Activated CD4-positive, CD25-positive, alpha-beta regulatory T cell (primary cell): ENCODE measurements at places on chromosomes 3 and 15.

DNA sequence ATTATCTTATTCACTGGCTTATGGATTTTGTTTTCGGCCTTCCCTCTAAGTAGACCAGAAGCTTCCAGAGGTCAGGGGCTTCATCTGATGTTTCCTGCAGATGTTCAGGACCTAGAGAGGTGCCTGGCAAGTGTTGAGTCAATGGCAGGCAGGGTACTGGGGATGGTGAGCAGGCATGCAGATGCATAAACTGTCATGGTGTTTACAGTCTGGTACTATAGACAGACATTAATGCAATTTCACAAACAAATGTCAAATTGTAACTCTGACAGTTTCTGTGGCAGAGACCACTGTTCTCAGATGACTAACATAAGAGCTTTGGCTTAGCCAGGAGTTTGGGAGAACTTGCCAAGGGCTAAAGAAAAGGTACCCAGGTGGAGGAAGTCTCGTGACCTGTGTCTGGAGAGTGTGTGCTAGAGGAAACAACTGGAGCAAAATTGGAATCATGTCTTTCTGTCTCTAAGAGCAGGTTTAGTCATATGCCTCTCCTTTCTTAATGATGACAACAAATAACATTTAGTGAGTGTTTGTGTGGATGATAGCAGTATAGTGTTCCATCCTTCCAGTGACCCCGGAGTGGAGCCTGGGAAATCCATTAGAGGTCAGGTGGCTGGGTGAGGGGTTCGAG is 53.7 kb upstream of the TRAK1 start:
- DNase-seq: no peak

DNA sequence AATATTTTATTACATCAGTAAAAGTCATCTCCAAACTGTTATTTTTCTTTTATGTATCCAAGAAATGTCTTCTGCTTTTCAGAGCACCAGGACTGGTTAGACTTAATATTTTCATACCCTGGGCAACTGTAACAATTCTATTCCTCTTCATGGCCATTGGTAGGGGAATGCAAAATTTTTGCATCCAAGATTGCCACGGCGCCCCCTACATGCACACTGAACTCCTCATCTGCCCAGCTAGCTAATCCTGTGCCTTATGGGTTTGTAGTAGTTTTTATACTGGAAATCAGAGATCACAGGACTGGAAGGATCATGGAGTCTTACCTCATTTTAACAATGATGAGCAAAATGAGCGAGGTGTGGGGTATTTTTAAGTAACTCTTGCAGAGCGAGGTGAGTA is 74.2 kb downstream of the CRTC3 start:
- DNase-seq: no peak

- DNase-seq: no peak
Observed at GRCh38 chr3:28544236-28544635, 195.6 kb upstream of the AZI2 start.

- DNase-seq: no peak
Observed at GRCh38 chr3:150607267-150608065, 4.3 kb downstream of the SELENOT start.

- DNase-seq: no peak
Observed at GRCh38 chr15:60840306-60840702, 361.4 kb upstream of the ICE2 start.

GRCh38 chr3:33218446-33219174 is at the start of gene SUSD5:
TSS of gene SUSD5 (minus strand) at chr3:33218810. CDS start at chr3:33218797, 13 bp downstream.
- no peak for DNase-seq

DNA sequence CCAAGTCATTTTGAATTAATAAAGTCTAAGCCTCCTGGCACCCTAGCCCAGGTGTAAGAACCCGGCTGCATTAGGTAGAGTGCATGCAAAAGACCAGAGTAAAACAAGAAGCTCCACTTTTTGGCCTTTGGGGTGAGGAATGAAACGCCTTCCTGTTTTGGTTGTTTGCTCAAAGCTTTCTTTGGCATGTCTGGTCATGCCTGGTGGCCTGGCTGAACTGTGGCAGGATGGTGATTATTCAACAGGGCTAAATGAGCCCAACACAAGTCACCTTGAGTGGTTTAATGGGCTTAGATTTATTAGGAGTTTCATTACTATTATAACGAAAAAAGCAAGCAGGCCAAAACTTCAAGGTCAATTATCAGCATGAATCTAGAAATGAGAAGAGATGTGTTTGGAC is 40.9 kb upstream of the LDHAL6B start:
- no peak for DNase-seq

GRCh38 chr3:126539558-126540250 is 15.7 kb downstream of the CHST13 start:
- DNase-seq: no peak

- no peak for DNase-seq
Observed at GRCh38 chr3:19945534-19945933, 1.4 kb upstream of the RAB5A start.

GRCh38 chr3:177463863-177464262 is 266.6 kb upstream of the TBL1XR1 start:
- DNase-seq: no peak

DNA sequence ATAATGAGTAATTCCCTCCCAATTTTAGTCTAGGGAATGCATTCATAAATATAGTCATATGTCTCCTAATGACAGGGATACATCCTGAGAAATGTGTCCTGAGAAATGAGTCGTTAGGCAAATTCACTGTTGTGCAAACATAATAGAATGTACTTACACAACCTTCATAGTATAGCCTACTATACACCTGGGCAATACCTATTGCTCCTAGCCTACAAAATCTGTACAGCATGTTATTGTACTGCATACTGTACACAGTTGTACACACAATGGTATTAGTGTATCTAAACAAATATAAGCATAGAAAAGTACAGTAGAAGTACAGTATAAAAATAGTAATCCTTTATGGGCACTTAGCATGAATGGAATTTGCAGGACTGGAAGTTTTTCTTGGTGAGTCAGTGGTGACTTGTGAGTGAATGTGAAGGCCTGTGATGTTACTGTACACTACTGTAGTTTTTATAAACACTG is 6.6 kb downstream of the DTWD1 start:
- no peak for DNase-seq

- no peak for DNase-seq
Observed at GRCh38 chr3:16658004-16658924, 53.0 kb upstream of the DAZL start.

DNA sequence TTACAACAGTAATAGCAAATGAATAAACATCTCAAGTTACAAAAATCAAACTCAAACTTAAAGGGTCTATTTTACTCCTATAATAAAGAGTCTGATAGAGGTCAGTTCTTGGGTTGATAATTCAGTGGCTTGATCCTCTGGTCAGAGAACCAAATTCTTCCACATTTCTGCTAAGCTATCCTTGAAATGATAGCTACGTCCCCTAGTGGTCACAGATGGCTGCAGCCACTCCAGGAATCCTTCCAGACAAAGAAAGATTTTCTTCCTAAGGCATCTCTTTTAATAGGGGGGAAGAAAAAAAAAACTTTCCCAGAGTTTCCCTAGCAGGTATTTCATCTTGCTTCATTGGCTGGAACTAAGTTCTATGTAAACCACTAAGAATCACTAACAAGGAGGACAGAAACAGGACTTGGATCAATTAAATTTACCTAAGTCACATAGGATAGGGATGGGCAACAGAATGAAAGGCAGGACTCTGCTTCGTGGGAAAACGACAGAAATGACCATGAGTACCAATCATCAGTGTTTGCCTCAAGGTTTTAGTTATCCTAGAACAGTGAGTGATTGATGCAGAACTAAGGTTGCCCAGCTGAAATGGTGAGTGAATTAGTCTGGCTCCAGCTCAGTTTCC is 160.7 kb downstream of the STAC start:
- no peak for DNase-seq

- DNase-seq: no peak
Observed at GRCh38 chr3:85342915-85343314, 384.1 kb downstream of the CADM2 start.

- no peak for DNase-seq
Observed at GRCh38 chr15:97199393-97200051, 761.0 kb upstream of the ARRDC4 start.

DNA sequence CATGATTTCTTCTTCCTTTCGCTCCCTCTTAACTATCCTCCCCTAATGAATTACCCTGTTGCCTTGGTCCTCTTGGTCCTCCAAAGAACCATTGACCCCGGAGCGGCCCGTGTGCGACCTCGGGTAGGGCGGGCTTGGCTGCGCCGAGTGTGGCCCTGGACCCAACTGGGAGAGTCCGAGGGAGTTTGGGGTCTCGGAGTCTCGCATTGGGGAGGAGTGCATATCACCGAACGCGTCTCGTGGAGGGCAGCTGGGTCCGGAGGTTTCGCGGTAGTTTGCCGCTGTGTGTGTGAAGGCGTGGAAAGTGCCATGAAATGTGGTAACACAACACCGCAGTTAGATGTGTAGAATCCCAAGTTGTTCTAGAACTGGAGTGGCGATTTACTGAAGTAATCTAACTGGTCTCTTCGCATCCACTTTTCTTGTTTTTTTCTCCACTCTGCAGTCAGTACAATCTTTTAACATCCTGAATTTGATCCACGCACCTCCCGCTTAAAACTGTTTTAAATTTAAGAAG is 363 bp downstream of the GTF2E1 start:
- no peak for DNase-seq

GRCh38 chr3:117728226-117728625 is 1018.6 kb downstream of the TUSC7 start:
- no peak for DNase-seq

GRCh38 chr3:126494204-126494969 is 18.7 kb upstream of the ZXDC start:
- DNase-seq: no peak

- DNase-seq: no peak
Observed at GRCh38 chr3:179608931-179609720, 4.5 kb downstream of the NDUFB5 start.

GRCh38 chr3:134060561-134061385 is 31.0 kb upstream of the SLCO2A1 start:
- no peak for DNase-seq

DNA sequence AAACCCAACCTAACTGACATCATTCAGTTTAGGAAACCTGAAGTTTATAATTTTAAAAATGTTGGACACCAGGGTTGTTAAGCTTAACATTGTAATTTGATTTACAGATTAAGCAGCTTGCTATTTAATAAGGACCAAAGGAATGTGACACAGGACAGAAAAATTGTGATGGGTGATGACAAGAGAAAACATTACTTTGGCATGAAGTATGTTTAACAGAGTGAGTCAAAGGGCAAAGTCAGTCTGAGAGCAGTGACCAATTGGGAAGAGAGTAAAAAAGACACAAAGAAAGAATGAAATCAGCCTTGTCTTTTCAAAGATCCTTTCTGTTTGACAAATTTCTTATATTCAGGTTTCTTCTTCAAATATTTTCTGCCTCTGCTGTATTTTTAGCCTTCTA is 1301.6 kb downstream of the SI start:
- no peak for DNase-seq

GRCh38 chr3:150968341-150969035 is 4.0 kb downstream of the CLRN1 start:
- DNase-seq: no peak

DNA sequence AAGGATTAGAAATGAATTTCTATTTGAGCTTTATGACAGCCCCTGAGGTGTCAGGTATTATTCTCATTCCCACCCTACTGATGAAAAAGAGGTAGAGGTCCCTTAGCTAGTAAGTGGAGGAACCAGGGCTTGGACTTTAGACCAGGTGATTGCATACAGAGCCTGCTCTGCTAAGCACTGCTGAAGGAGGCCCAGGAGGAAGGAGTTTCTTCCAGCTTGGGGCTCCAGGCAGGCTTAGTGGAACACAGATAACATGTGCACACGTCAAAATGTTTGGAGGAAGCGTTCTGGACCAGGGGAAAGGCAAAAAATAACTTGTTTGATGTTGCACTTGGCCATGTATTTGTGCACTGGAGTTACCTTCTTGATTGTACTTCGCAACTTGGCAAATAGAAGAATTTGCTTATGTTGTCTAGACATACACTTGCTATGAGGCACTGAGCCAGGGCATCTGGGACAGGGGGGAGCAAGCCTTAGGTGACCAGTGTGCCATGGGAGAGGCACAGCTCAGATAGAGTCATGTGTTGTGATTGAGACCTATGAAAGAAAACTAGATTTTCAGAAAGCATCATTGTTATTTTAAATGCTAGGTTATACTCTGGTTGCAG is 22.4 kb downstream of the IFT122 start:
- DNase-seq: no peak

DNA sequence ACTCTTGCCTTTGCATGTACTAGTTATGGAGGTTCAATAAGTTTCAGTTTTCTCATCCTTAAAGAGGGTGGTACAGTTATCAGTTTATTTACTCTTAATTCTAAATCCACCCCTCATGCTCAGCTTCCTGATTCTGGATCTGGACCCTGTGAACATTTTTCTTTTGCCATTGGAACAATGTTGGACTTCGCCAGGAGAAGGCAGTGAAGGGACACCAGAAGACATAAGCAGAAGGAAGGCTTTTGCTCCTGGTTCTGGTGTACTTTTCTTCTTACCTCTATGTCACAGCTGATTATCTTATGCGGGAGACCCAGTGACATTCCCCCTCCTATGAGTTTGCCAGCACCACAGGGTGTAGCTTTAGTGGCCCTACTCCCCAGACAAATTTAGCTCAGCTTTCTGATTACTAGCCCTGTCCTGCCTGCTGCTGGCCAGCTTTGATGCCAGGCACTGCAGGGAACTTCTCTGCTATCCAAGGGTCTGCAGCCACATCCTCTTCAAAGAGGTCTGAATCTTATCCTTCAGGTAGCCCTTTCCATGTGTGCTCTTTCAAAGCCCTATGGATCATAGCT is 466.3 kb upstream of the EPHA3 start:
- no peak for DNase-seq

- DNase-seq: no peak
Observed at GRCh38 chr3:177541541-177541940, 344.3 kb upstream of the TBL1XR1 start.

GRCh38 chr3:32216172-32216783 is 22.2 kb upstream of the CMTM8 start:
- DNase-seq: no peak

DNA sequence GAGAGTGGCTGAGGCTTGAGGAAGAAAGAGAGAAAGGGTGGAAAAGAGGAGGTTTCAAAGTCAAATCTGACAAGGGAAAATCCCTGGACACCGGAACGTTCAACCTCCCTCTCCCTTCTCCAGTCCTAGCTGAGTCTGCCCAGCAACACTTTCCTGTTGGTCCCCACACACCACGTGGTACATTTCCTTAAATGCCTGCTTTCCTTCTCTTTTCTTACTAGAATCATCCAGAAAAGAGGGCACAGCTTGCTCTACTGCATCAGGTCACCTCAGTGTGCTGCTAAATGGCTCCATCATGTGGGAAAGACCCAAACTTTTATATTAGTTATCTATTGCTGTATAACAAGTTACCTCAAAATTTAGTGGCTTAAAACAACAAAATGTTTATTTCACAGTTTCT is 181.2 kb downstream of the NECTIN3 start:
- no peak for DNase-seq

- no peak for DNase-seq
Observed at GRCh38 chr15:64038878-64039610, 7.2 kb downstream of the DAPK2 start.

GRCh38 chr3:183224180-183224970 is 28.7 kb upstream of the B3GNT5 start:
- no peak for DNase-seq

GRCh38 chr15:82809308-82810060 is at the start of gene WHAMM:
TSS of gene WHAMM (plus strand) at chr15:82809628. CDS start at chr15:82809727, 99 bp downstream.
- peak; percentile 80 for DNase-seq

- no peak for DNase-seq
Observed at GRCh38 chr3:81199587-81199986, 561.9 kb downstream of the GBE1 start.

- DNase-seq: no peak
Observed at GRCh38 chr3:134576426-134576825, 74.4 kb downstream of the KY start.
